SJSA1 (cell line): ENCODE measurements at places on chromosomes 3 and 15. TPM values are rescaled to one million over a fixed set of nuclear protein-coding genes. Genes with fewer than 3 reads are reported as not detected.

DNA sequence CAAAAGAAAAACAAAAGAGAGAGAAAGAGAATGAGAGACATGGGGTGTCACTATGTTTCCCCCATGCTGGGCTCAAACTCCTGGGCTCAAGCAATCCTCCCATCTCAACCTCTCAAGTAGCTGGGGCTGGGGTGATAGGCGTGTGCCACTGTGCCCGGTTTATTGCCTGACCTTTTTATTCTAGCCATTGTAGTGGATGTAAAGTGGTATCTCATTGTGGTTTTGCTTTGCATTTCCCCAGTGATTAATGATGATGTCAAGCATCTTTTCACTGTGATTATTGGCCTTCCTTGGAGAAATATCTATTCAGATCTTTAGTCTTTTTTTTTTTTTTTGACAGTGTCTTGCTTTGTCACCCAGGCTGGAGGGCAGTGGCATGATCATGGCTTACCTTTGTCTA is 37.7 kb upstream of the GK5 start:
- no peaks in the 10 kb centered on the region for H3K27me3 ChIP-seq
- H3K4me3 ChIP-seq: no peak overlapping the region
- no peaks in the 10 kb centered on the region for H3K4me1 ChIP-seq
- H3K27ac ChIP-seq: no peak overlapping the region
- no peak for DNase-seq
- H3K36me3 ChIP-seq: no peaks in the 10 kb centered on the region

DNA sequence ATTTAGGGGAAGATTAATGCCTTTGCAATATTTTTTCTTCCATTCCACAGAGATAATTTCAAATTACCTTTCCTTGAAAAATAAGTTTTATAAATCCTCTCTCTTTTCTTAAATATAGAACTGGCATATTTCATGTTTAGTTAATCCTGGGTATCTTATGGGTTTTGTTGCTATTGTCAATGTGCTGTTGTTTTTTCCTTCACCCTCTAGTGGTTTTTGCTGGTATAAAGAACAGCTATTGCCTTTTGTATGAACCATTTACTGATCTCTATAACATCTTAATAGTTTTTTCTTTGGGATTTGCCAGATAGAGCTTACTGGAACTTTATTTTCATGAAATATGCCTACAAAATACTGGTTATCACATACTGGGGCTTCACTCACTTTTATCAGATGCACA is 359.6 kb upstream of the DPPA4 start:
- H3K27ac ChIP-seq: no peak overlapping the region
- DNase-seq: no peak
- no peaks in the 10 kb centered on the region for H3K4me1 ChIP-seq
- no peaks in the 10 kb centered on the region for H3K36me3 ChIP-seq
- no peak overlapping the region for H3K4me3 ChIP-seq
- no peaks in the 10 kb centered on the region for H3K27me3 ChIP-seq

GRCh38 chr15:48325400-48325799 is 5.8 kb upstream of the DUT start:
- H3K4me1 ChIP-seq: no peaks in the 10 kb centered on the region; the same call in 1 of the 2 replicates
- H3K27me3 ChIP-seq: no peaks in the 10 kb centered on the region
- no peak overlapping the region for H3K4me3 ChIP-seq
- no peaks in the 10 kb centered on the region for H3K36me3 ChIP-seq
- no peak for DNase-seq

- no peaks in the 10 kb centered on the region for H3K4me1 ChIP-seq
- DNase-seq: no peak
- H3K4me3 ChIP-seq: no peak overlapping the region
- no peaks in the 10 kb centered on the region for H3K36me3 ChIP-seq
- H3K27me3 ChIP-seq: no peaks in the 10 kb centered on the region
These were observed 80.6 kb downstream of the OCA2 start for GRCh38 chr15:28018291-28019044.

DNA sequence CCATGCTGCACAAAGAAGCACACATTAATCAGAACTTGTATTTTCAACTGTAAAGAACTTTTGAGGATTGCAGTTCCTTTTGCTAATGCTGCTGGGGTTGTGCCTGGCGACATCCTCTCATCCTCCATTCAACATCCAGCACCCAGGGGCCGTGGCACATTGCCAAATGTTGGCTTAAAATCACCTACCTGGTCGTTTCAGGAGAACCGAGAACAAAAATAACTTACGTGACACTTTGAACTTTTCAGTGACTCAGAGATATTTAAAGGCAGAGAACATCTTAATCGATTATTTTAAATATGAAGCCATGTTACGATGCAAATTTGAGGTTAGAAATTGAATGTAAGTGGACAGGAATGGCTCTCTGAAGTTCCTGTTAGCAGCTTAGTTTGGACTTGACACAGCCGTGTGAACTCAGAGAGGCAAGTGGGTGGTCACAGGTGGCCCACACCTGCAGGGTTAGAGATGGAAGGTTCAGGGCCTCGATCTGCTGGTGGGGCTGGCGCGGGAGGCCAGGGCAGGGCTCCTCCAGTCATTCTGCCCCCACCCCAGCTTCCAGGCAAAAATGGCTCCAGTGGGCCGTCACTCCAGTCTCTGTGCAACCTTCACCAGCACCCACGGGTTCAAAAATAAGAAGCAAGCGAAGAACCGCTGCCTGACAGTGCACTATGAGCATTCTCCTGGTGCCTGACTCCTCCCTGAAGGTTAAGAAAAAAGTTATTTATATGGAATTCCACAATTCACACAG is 12.2 kb downstream of the LRRK1 start:
- peaks cover 12% of the 10 kb centered on the region for H3K36me3 ChIP-seq
- no peaks in the 10 kb centered on the region for H3K27me3 ChIP-seq
- no peak overlapping the region for H3K27ac ChIP-seq
- H3K4me1 ChIP-seq: peaks cover 10% of the 10 kb centered on the region

- no peak overlapping the region for H3K4me3 ChIP-seq
- H3K27me3 ChIP-seq: no peaks in the 10 kb centered on the region
- H3K4me1 ChIP-seq: no peaks in the 10 kb centered on the region
- no peak for DNase-seq
- H3K27ac ChIP-seq: no peak overlapping the region
- H3K36me3 ChIP-seq: no peaks in the 10 kb centered on the region
These were observed 1109.2 kb upstream of the ALCAM start for GRCh38 chr3:104257486-104257885.

DNA sequence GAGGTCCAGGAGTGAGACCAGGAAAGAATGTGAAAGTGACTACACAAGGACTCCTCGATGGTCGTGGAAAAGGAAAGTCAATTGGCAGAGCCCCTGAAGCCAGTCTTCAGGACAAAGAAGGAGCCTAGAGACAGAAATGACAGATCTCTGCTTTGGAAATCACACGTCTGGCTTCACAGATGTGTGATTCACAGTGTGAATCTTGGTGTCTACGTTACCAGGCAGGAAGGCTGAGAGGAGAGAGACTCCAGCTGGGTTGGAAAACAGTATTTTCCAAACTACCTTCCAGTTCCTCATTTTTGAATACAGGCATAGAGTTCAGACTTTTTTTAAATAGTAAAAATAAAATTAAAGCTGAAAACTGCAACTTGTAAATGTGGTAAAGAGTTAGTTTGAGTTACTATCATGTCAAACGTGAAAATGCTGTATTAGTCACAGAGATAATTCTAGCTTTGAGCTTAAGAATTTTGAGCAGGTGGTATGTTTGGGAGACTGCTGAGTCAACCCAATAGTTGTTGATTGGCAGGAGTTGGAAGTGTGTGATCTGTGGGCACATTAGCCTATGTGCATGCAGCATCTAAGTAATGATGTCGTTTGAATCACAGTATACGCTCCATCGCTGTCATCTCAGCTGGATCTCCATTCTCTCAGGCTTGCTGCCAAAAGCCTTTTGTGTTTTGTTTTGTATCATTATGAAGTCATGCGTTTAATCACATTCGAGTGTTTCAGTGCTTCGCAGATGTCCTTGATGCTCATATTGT is 6.0 kb downstream of the CCR2 start:
- no peaks in the 10 kb centered on the region for H3K36me3 ChIP-seq
- 0 out of 2 replicates have a peak, but pooled peaks cover 2% of the 10 kb centered on the region for H3K27me3 ChIP-seq
- H3K27ac ChIP-seq: no peak overlapping the region
- H3K4me1 ChIP-seq: peaks cover 7% of the 10 kb centered on the region; the same call in 1 of the 2 replicates

The HMG20A gene
- 25.9 and 30.1 TPM in 2 replicates for total RNA-seq

The ACKR4 gene
- 0.18 TPM in 1 of 2 replicates, not detected in the other for total RNA-seq

The CELSR3 gene
- total RNA-seq: under 0.01 and 0.26 TPM in 2 replicates

The SUCLG2 gene
- 50.6 and 53.7 TPM in 2 replicates for total RNA-seq

The TGM4 gene
- 0.05 TPM in 1 of 2 replicates, not detected in the other for total RNA-seq

The FAM107A gene
- not detected in 2 replicates for total RNA-seq

The STRIT1 gene
- not detected in 2 replicates for total RNA-seq

The ZNF80 gene
- total RNA-seq: not detected in 2 replicates
